ENCODE measurements at places on chromosomes 6 and 20.

GRCh38 chr6:55569638-55570037 is 9.4 kb downstream of the HMGCLL1 start:
- no peak for DNase-seq
- H3K27me3 ChIP-seq = no peaks in the 10 kb centered on the region
- no peaks in the 10 kb centered on the region for H3K4me1 ChIP-seq
- H3K4me3 ChIP-seq = no peak overlapping the region
- no peaks in the 10 kb centered on the region for H3K36me3 ChIP-seq

- no peak overlapping the region for H3K4me3 ChIP-seq
- no peaks in the 10 kb centered on the region for H3K36me3 ChIP-seq
- no peak overlapping the region for H3K27ac ChIP-seq
- no peaks in the 10 kb centered on the region for H3K27me3 ChIP-seq
- peaks cover 2% of the 10 kb centered on the region for H3K4me1 ChIP-seq
Measured at GRCh38 chr6:122484760-122485159, 13.2 kb upstream of the SERINC1 start.

DNA sequence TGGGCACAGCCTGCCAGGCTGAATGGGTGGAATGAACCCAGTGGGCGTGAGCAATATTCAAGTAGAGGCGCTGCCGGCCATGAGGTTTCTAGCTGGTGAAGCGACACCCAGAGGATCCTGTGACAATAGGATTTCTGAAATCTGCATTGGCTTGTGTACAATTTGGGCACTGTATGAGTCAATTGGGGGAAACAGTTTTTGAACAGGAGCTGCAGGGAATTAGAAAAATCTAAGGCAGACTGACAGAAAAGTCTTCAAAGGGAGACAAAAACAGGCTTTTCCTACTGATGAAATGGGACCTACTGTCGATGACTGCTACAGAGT is 148.8 kb upstream of the PROKR2 start:
- no peak for DNase-seq
- H3K4me1 ChIP-seq = no peaks in the 10 kb centered on the region
- H3K4me3 ChIP-seq = no peak overlapping the region
- peaks cover 20% of the 10 kb centered on the region for H3K27me3 ChIP-seq
- H3K36me3 ChIP-seq = no peaks in the 10 kb centered on the region

DNA sequence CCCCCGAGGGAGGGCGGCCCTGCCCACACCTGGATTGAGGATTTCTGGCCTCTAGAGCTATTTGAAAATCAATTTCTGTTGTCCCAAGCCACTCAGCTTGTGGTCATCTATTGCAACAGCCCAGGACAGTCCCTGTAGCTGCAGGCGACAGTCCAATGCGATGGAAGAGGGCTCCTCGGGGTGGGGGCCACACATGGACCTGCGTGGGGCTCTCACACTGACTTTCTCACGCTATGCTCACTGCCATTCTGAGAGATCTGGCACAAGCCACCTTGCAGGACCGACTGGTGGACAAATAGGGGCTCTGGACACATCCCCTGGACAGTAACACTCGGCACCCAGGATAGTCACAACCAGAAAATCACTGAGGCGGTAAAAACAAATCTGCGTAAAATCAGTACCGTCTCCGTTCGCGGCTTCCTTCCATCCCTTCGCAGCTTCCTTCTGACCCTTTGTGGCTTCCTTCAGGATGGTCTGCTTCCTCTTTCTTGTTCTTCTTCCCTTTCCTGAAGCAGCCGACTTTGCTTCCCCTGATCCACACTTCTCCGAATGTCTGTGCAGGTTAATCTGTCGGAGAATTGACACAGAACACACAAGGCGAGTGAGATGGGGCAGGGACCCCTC is 21.8 kb downstream of the CTCFL start:
- no peak overlapping the region for H3K4me3 ChIP-seq
- no peaks in the 10 kb centered on the region for H3K36me3 ChIP-seq
- H3K4me1 ChIP-seq = peaks cover 11% of the 10 kb centered on the region
- H3K27me3 ChIP-seq = peaks cover 35% of the 10 kb centered on the region
- DNase-seq = no peak

DNA sequence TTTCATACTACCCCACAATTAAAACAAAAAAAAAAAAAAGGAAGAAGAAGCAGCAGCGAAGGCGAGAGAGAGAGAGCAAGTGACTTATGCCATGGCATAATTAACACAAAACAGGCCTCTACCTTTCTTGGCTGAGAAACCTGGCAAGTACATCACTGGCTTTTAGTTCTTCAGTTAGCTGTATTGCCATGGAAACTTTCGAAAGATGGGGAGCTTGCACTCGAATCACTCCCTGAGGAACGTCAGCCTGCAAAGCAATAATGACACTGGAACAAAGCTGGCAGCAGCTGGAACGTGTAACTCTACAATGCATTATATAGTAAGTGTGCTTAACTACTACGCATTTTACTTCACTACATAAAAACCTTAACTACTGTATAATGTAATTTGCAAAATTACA is 126.1 kb downstream of the ARHGAP18 start:
- H3K27me3 ChIP-seq = no peaks in the 10 kb centered on the region
- DNase-seq = no peak
- H3K27ac ChIP-seq = no peak overlapping the region
- peaks cover 4% of the 10 kb centered on the region for H3K36me3 ChIP-seq
- no peaks in the 10 kb centered on the region for H3K4me1 ChIP-seq
- no peak overlapping the region for H3K4me3 ChIP-seq

GRCh38 chr6:137840252-137840651 is 26.8 kb upstream of the TNFAIP3 start:
- H3K4me3 ChIP-seq = no peak overlapping the region
- H3K27ac ChIP-seq = no peak overlapping the region
- H3K4me1 ChIP-seq = peaks cover 6% of the 10 kb centered on the region

DNA sequence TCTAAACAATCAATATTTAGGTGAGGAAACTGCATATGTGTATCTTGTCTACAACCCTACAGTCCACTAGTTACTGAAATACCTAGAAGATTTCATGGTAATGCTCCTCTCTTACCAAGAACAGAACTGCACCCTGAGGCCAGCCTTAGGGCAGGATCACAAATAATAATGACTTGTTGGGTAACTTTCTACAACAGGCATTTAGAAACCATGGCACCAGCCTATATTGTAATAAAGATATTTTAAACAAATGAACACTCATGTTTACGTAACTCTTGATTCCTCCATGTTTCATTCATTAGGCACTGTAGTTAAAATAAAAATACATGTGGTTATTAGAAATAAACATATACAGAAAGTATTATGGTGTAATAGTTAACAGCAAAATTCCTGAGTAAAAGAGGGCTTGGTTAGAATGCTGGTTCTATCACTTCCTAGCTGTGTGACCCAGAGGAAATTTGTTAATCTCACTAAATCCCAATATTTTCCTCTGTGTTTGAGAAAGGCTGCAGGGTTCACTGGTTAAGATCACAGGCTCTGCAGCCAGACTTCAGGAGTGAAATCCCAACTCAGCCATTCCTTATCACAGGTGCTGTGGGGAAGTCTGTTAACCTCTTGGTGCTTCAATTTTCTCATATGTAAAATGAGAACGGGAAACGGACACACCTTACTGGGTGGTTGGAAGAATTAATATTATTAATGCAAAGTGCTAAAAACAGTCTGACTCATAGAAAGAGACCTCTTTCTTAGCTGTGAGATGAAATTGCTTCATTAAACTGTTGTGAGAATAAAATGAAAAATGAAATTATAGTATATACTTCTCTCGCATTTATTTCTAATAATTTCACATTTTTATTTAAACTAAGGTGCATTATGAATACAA is 8.5 kb downstream of the HMGN3 start:
- H3K4me3 ChIP-seq = no peak overlapping the region
- H3K36me3 ChIP-seq = peaks cover 12% of the 10 kb centered on the region
- H3K27me3 ChIP-seq = no peaks in the 10 kb centered on the region
- DNase-seq = no peak

- no peaks in the 10 kb centered on the region for H3K27me3 ChIP-seq
- H3K36me3 ChIP-seq = peaks cover 2% of the 10 kb centered on the region
- peak overlapping the region; percentile 45 for H3K27ac ChIP-seq
- no peak overlapping the region for H3K4me3 ChIP-seq
- peaks cover 62% of the 10 kb centered on the region for H3K4me1 ChIP-seq
- DNase-seq = no peak
Measured at GRCh38 chr6:157066781-157067491, 256.4 kb downstream of the TMEM242 start.

GRCh38 chr20:19992996-19993908 is 23.9 kb upstream of the NAA20 start:
- no peaks in the 10 kb centered on the region for H3K4me1 ChIP-seq
- peaks cover 13% of the 10 kb centered on the region for H3K27me3 ChIP-seq

DNA sequence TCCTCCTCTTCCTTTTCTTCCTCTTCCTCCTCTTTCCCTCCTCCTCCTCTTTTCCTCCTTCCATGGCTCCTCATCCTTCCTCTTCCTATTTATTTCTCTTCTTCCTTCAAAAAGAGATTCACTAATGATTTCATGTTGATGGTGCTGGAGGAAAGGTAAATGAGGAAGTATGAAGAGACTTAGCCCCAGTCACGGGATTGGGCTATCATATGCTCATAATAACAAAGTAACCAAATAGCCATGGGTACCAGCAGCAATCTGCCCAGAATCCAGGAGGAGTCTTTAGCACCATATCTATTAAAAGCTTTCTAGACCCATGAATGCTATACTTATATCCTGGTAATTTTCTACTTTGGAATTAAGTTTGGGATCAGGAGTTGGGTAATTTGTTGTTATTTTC is 910.9 kb upstream of the MAP3K7 start:
- no peak overlapping the region for H3K4me3 ChIP-seq
- H3K36me3 ChIP-seq = no peaks in the 10 kb centered on the region
- DNase-seq = no peak
- no peaks in the 10 kb centered on the region for H3K27me3 ChIP-seq
- H3K27ac ChIP-seq = no peak overlapping the region

GRCh38 chr20:8255945-8256632 is 124.0 kb downstream of the PLCB1 start:
- H3K4me1 ChIP-seq = no peaks in the 10 kb centered on the region
- no peaks in the 10 kb centered on the region for H3K27me3 ChIP-seq
- H3K27ac ChIP-seq = no peak overlapping the region
- no peak overlapping the region for H3K4me3 ChIP-seq

- H3K27ac ChIP-seq = no peak overlapping the region
- peaks cover 2% of the 10 kb centered on the region for H3K36me3 ChIP-seq
- no peak overlapping the region for H3K4me3 ChIP-seq
Measured at GRCh38 chr6:156098839-156099238, 643.2 kb upstream of the NOX3 start.

- H3K36me3 ChIP-seq = no peaks in the 10 kb centered on the region
- H3K4me3 ChIP-seq = no peak overlapping the region
- no peaks in the 10 kb centered on the region for H3K4me1 ChIP-seq
- DNase-seq = no peak
Measured at GRCh38 chr6:164889980-164890379, 419.4 kb downstream of the C6orf118 start.

GRCh38 chr6:159760602-159761057 is 1.2 kb upstream of the ACAT2 start:
- H3K27me3 ChIP-seq = no peaks in the 10 kb centered on the region
- peak overlapping the region; percentile 83 for H3K4me3 ChIP-seq
- H3K36me3 ChIP-seq = peaks cover 36% of the 10 kb centered on the region
- peaks cover 27% of the 10 kb centered on the region for H3K4me1 ChIP-seq

- H3K4me3 ChIP-seq = no peak overlapping the region
- H3K4me1 ChIP-seq = peaks cover 7% of the 10 kb centered on the region
- H3K36me3 ChIP-seq = no peaks in the 10 kb centered on the region
Measured at GRCh38 chr6:56841751-56842150, 113.2 kb upstream of the BEND6 start.

DNA sequence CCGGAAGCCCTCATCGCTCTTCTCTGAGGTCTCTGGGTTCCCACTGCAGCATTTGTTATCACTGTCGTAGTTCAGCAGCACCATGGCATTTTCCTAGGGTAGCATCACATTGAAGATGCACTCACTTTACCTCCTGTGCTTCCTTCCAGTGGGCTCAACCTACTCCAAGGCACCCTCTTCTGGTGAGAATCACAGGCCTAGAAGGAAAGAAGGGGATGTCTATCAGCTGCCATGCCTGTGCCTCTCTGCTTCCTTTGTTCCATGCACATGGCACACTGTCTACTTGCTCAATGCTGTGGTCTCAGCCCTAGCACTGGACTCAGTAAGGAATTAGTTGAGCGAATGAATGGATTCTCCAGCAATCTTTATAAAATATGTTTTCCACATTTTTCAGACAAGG is 22.6 kb downstream of the CST4 start:
- H3K27ac ChIP-seq = no peak overlapping the region
- H3K4me3 ChIP-seq = no peak overlapping the region
- DNase-seq = no peak
- H3K36me3 ChIP-seq = no peaks in the 10 kb centered on the region

DNA sequence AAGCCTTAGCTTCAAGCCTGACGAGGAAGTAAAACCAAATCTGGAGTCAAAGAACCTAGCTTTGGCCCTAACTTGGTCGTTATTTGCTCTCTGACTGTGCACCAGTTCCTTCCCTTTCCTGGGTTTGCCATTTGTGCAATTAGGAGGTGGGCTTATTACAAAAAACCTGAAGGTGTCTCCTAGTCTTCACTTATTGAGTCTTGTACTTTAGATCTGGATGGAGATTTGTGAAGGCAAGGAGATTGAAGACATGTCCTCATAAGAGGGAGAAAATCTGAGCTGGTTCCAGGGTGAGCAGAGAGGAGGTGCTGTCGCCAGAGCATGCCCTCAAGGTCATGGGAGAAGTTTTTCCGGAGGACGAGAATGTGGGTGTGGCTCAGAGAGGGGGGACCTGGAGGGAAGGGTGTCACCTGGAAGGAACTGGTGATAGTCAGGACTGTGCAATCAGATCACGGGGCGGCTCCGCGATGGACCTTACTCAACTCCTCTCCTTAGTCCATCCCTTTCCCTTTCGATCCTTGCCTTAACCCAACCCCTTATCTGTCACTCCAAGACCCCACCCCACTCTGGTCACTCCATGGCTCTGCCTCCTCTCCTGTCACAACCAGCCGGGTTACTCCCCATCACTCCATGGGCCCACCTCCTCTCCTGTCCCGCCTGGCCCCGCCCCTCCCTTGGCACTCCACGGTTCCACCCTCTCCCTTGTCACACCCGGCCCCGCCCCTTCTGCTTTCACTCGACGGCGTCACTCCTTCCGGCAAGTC is 588 bp upstream of the ACSS2 start:
- DNase-seq = peak; percentile 96
- H3K27ac ChIP-seq = peak overlapping the region; percentile 33
- no peaks in the 10 kb centered on the region for H3K36me3 ChIP-seq
- H3K4me1 ChIP-seq = peaks cover 46% of the 10 kb centered on the region

DNA sequence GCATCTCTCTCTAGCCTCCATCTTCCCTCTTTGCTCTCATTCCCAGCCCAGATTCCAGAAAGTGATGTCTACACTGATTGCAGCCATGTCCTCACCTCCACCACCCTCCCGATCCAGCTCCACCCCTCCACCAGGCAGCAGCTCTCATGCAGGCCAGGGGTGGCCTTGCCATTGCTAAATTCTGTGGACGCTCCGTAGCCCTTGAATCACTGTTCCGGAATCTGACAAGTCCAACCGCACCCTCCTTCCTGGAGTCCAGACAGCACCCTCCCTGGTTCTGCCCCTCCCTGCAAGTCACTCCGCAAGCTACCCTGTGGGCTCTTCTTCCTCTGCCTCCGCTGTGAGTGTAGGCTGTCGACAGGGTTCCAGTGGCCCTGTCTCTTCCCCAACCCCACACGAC is 26.2 kb downstream of the TNXB start:
- no peak overlapping the region for H3K27ac ChIP-seq
- peaks cover 43% of the 10 kb centered on the region for H3K27me3 ChIP-seq
- H3K36me3 ChIP-seq = no peaks in the 10 kb centered on the region
- H3K4me1 ChIP-seq = peaks cover 11% of the 10 kb centered on the region
- no peak for DNase-seq
